Dermis microvascular lymphatic vessel endothelial cell (primary cell): ENCODE measurements at places on chromosomes 7 and 10. TPM values are rescaled to one million over a fixed set of nuclear protein-coding genes. Genes with fewer than 3 reads are reported as not detected.

GRCh38 chr7:91347290-91347689 is 83.1 kb downstream of the FZD1 start:
- no peak for DNase-seq

GRCh38 chr10:97708976-97709946 is 4.3 kb upstream of the MARVELD1 start:
- peak; percentile 65 for DNase-seq

GRCh38 chr10:36739884-36740445 is 385.4 kb upstream of the ANKRD30A start:
- no peak for DNase-seq

DNA sequence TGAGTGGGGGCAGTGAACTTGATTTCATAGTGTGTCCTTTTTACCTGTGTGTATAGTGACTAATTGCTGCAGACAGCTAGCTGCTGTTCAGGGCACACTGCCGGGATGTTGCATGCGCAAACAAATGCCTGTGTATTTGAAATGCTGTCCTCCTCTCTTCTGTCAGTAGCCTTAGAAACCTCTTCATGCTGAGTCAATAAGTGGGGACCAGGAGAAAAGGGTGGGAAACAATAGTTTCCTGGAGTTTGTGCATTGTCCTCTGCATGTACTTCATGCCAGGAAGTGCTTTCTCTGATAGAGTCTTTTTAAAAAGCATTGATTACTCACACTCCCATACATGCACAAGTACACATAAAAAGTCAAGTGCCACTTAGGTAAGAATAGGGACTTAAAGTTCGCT is 1183.7 kb upstream of the CELF2 start:
- no peak for DNase-seq

DNA sequence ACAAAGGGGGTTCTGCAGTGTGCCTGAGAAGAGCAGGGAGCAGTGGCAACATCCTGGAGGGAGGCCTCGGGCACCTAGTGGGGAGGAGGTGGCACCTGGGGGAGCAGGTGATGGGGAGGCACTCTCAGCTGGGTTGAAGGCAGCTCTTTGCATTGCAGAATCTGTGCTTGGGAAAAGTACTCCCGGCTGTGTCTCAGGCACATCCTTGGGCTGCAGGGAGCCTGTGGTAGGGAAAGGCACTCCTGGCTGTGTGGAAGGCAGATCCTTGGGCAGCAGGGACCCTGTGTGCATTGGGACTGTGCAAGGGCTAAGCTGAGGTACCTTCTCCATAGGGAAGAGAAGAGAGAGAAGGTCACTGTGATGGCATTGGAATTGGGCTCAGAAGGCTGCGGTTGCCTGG is 52.8 kb upstream of the ANTXRL start:
- no peak for DNase-seq

Gene CLDN3
- 0.13 and 0.26 TPM in 2 replicates for total RNA-seq

- DNase-seq, result peak; percentile 82
These were observed 269.0 kb downstream of the DIP2C start for GRCh38 chr10:420154-421121.

Gene C10orf90
- total RNA-seq, result not detected in 2 replicates

Gene SPDYE9
- not detected in 2 replicates for total RNA-seq

- DNase-seq, result no peak
These were observed 84.3 kb upstream of the ATP6V0A4 start for GRCh38 chr7:138882249-138882648.

DNA sequence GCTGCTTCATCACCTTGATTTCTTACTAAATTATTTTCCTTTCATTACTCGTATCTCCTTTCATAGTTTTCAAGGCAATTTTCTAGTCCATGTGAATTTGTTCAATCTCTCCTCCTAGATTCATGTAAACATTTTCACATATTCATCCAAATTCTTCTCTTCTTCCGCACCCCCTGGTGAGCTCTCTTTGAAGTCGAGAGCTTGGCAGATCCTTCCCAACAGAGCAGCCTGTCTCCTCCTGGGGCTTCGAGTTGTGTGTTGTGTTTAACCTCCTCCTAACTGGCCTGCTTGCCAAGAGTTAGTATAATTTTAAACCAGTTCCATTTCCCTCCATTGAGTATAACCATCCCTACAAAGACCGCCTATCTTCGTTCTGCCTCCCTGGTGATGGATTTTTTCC is 272.4 kb upstream of the CELF2 start:
- no peak for DNase-seq

DNA sequence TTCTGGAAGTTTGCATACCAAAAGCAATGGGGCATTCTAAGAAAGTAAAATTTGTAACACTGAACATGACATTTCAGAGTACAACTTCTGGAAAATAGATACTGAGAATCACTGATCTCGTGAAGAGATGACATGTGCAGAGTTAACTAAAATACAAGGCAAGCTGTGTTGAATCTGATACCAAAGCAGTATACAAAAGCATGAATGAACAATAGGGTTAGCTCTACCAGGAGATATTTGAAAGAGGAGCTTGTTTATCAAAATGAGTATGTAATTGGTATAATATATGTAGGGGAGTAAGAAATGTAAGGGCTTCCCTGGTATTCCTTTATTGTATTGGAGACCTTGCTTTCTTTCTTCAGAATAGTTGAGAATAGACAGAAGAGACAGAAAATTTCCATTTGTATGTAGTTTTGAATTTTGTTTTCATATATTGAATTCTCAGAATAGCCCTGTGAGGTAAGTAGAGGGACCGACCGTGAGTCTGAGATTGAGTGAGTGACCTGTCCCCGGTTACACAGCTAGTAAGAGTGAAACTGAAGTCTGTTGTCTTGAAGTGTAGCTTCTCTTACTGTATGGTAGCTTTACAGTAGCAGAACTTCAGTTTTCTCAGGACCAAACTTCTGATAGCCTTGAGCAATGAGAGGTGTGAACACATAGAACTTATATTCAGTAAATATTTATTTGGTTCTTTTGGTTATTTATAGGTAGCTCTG is 5.0 kb downstream of the HBP1 start:
- DNase-seq, result no peak

Gene GATA3
- under 0.01 TPM in 2 replicates for total RNA-seq

Gene SYT15
- total RNA-seq, result 0.39 and 1.0 TPM in 2 replicates

GRCh38 chr7:89401099-89401498 is 605.6 kb upstream of the TEX47 start:
- no peak for DNase-seq

Gene CLDN4
- total RNA-seq, result under 0.01 and 0.25 TPM in 2 replicates
